ENCODE measurements at places on chromosomes 16 and 17. TPM values are rescaled to one million over a fixed set of nuclear protein-coding genes. Genes with fewer than 3 reads are reported as not detected.
A peak's percentile ranks its signal among the peaks of the same experiment; 100 is the strongest.

Gene ABCC6
- total RNA-seq: 10.4 TPM

GRCh38 chr16:57469917-57470470 lies 7.5 kb downstream of the POLR2C start:
- no peak for DNase-seq

GRCh38 chr17:32103476-32104113 lies 38.7 kb upstream of the RHOT1 start:
- no peak for DNase-seq

DNA sequence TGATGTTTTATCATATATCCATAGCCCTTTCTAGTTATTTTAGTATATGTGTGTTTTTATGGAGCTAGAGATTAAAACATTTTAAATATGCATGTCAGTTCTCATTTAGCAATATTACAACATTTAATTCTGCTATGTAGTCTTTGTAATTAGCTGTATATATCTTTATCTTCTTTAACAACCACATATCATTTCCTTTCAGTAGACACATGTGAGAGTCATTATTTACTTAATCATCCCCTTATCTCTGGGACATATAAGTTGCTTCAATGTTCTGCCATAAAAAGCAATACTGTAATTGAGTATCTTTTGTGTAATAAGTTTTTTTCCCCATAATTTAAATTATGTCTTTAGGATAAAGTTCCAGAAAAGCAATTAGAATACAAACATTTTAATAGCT lies 52.0 kb upstream of the CLEC3A start:
- DNase-seq: no peak

DNA sequence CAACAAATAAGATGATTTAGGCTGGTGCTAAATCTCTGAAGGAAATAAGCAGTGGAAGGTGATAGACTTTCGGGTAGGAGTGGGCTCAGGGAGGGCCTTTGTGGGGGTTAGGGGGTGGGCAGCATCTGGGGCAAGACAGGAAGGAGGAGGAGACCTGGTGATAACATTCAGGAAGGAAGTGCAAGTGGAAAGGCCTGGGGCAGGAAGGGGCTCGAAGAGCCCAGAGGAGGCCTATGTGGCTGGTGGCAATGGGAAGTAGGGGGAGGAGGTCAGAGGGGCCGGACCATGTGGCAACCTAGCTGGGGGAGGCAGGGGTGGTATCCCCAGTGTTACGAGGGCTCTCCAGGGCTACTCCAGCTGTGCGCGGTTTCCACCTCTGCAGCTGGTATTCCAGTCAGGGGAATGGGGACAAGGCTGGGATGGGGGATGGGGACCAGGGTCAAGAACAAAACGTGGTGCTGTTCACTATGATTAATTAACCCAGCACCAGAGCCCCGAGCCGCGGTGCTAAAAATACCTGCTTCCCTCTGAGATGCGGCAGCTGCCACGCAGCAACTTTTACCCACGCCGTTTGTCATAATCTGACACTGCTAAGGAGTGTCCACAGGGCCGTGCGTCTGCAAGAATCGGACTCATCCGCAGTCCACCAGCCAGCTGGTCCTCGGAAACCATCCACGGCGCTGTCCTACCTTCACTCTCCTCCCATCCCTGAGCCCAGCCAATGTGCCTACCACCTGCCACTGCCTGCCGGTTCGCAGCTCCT lies 5.2 kb upstream of the CCDC182 start:
- DNase-seq: no peak

GRCh38 chr17:80860703-80861417 lies 130.8 kb upstream of the CHMP6 start:
- no peak for DNase-seq

GRCh38 chr16:79162977-79163376 lies 437.6 kb downstream of the MAF start:
- DNase-seq: no peak

DNA sequence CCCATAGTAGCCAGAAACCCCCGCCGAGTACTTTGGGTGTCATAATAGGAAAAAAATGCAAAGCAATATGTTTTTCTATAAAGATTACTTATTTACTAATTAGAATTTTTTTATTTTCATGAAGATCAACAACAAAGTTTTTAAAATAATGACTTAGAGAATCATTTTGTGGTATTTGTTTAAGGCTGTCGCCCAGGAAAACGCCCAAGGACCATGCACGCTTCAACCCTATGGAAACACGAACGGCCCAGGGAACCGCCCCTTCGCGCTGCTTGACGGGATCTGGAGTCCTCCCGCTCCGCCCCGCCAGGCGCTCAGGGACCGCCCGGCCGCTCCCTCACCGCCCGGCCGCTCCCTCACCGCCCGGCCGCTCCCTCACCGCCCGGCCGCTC lies 408 bp upstream of the KPNA2 start:
- peak; percentile 95 for DNase-seq

GRCh38 chr17:4467287-4467686 lies 31.4 kb upstream of the SPNS2 start:
- no peak for DNase-seq
